ENCODE measurements at places on chromosomes 7 and 10.

DNA sequence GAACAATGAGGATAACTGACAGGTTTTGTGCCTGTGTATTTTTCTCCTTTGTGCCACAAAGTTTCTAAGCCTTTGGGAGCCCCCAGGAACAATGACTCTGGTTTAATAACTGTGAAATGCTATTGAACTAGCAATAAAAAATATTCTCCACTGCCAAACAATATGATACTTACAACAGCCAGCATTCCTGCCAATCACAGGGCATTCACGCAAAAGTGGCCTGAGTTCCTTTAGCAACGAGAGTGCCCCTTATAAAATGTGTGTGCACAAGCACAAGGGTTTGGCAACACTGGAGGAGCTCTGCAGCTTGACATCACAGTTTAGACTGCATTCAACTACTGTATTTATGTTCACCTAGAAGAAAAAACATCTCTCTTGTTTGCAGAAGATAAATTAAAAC lies 412.9 kb upstream of the NFE2L3 start:
- DNase-seq: no peak

DNA sequence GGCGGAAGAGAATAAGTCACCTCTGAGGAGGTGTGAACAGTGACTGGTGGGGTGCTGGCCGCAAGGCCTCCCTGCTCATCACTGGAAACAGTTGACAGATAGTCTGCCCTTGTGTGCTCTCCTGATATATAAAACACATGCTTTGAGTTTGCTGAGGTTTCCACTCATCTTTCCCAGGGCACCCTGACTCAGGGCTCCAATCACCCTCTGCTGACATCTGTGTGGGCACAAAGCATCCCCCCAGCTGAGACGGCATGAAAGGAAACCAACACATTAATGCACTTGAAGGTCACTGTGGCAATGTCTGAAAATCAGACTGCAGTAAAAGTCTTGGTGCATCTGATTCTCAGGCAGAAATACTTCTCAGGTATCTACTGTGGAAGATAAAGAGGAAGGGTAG lies 49.8 kb downstream of the EPDR1 start:
- no peak for DNase-seq

- DNase-seq: no peak
These were observed 1.8 kb upstream of the IFIT1 start for GRCh38 chr10:89390476-89391225.

DNA sequence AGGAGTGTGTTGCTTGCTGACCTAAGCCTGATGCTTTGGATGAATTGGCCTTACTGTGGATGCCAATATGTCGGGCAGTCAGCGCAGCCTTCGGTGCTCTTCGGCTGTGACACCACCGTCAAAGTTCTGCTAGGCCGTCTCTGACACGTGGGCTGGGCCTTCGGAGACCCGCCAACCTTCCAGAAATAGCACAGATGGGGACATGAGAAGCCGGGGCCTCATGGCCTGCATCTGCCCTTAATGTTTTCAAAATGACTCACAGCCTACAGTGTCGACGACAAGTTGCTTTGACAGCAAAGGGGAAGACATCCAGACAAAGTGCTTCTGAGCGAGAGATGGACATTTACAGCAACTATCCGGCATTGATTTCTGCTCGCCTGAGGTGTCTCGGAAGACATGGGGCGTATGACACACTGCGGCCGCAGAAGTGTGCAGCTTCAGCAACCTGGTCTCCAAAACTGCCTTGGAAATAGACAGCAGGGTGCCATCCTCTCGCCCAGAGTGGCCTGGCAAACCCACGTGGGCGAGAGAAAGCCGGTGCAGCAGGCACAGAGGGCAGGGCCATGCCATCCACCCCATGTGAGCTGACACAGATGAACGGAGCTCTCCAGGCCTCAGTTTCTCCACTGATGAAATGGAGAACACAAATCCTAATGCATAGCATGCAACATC lies 94.0 kb upstream of the PPP2R2D start:
- no peak for DNase-seq

DNA sequence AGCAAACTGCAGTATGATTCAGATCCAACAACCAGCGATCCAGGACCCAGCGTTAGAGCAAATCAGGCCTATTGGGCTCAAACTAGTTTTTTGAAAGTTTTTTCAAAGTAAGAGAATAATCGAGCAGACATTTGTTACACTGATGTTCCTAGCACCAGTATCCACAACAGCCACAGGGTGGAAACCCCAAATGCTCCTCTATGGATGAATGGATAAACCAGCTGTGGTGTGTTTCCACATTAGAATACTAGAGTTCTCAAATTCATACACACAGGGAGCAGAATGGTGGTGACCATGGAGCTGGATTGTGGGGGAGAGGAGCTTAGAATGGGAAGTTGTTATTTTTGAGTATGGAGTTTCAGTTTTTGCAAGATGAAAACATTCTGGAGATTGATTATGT lies 60.7 kb downstream of the PDIA4 start:
- no peak for DNase-seq

Data from foreskin keratinocyte (primary cell).